ENCODE measurements at places on chromosomes 6 and 20. TPM values are rescaled to one million over a fixed set of nuclear protein-coding genes. Genes with fewer than 3 reads are reported as not detected.

- no peak overlapping the region for H3K27ac ChIP-seq
- no peak overlapping the region for H3K4me3 ChIP-seq
- H3K4me1 ChIP-seq: peaks cover 8% of the 10 kb centered on the region
- DNase-seq: no peak
- H3K27me3 ChIP-seq: no peaks in the 10 kb centered on the region
These were observed 163.6 kb upstream of the CENPW start for GRCh38 chr6:126176282-126176681.

DNA sequence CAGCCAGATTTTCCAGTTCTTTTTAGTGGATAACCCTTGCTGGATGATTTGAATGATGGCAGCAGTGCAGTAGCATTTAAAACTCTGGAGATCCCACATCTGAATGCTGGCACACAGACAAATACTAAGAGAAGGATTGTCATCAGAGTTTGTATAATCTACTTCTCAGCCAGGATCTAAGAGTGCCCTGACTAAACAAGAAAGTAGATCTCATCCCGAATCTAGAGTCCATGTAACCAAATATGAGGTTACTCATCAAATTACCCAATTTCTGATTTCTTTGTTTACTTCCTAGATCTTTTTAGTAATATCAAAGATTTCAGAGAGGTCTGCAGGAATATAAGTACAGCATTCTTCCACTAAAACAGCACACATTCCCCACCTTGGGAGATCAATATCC, 7.8 kb downstream of the TMC2 start:
- H3K4me1 ChIP-seq: no peaks in the 10 kb centered on the region
- H3K27me3 ChIP-seq: peaks cover 14% of the 10 kb centered on the region
- no peak overlapping the region for H3K27ac ChIP-seq
- no peaks in the 10 kb centered on the region for H3K36me3 ChIP-seq

GRCh38 chr6:15905488-15906419, 223.1 kb upstream of the MYLIP start:
- H3K27me3 ChIP-seq: no peaks in the 10 kb centered on the region
- no peak for DNase-seq
- no peak overlapping the region for H3K4me3 ChIP-seq
- H3K4me1 ChIP-seq: no peaks in the 10 kb centered on the region
- no peaks in the 10 kb centered on the region for H3K36me3 ChIP-seq

- no peak for DNase-seq
- no peak overlapping the region for H3K27ac ChIP-seq
- H3K27me3 ChIP-seq: peaks cover 8% of the 10 kb centered on the region
- H3K4me3 ChIP-seq: no peak overlapping the region
These were observed 190.6 kb upstream of the TCF21 start for GRCh38 chr6:133698272-133698671.

The ECT2L gene
- not detected for total RNA-seq

The MYT1 gene
- total RNA-seq: 0.27 TPM

The CBLN4 gene
- total RNA-seq: not detected

The TMEM244 gene
- not detected for total RNA-seq
